Urinary bladder (tissue), 4 donors: ENCODE measurements at places on chromosomes 12 and 14.

- DNase-seq, result no peak
Observed at GRCh38 chr12:85805654-85806053, 30.6 kb downstream of the RASSF9 start.

DNA sequence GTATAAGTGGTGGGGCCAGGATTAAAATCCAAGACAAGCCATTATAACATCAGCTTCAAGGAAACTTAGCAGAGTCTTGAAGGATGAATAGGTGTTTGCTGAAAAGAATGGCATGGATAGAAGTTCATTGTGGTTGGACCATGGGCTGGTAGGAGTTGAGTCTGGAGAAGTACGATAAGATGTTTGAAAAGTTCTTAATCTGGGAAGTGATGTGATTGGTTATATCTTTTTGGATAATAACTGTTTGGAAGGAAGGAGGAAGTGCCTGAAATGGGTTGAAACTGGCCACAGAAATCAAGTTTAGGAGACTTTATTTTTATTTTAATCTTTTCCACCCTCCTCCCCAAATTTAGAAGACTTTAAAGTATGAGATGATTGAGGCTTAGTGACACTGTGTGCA lies 4.9 kb downstream of the DENR start:
- DNase-seq, result no peak

GRCh38 chr14:59249029-59249428 lies 60.6 kb downstream of the DAAM1 start:
- DNase-seq, result no peak

DNA sequence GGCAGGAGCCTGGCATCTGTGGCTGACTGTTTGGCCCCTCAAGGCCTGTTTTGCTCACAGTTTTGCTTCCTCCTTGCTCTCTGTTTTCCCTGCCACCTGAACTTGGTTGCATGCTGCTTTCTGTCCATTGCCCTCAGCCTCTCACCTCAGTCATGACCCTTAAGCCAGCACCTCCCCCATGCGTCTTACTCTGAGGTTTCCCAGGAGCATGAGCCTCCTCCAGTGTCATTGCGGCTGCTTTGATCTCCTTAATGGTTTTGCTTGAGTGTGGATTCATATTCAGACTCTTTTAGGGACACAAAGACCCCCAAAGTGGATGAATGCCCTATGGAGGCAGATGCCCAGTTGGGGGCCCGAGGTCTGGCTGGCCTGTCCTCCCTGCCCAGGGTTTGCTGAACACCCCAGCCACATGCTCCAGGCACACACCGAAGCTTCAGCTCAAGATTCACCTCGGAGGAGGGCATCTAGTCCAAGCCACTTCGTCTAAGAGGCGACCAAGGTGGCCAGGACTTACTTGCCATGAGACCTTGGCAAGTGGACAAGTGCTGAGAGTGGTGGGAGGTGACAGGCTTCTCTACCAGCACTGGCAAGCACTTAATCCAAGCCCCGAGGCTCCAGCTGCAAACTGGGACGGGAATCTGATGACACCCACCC lies 95.4 kb upstream of the DIO3 start:
- DNase-seq, result no peak

- no peak for DNase-seq
Observed at GRCh38 chr12:102437511-102437910, 42.9 kb downstream of the IGF1 start.

DNA sequence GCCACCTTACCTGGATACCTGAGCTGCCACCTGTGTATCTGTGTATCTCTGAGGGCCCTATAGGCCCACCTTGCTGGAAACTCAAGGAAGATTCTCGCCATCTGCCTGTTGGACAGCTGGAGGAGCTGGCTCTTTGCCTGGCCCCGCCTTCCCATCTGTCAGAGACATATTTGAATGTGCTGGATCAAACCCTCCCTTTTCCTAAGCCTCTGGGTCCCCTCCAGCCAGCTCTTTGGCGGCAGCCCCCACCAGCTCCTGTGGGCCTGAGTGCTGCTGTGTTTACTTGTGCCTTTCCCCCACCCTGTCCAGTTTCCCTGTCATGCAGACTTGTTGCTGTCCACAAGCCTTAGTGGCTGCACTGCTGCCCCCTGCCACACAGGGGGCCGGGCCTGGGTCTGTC lies 55.9 kb upstream of the SRSF5 start:
- DNase-seq, result no peak

DNA sequence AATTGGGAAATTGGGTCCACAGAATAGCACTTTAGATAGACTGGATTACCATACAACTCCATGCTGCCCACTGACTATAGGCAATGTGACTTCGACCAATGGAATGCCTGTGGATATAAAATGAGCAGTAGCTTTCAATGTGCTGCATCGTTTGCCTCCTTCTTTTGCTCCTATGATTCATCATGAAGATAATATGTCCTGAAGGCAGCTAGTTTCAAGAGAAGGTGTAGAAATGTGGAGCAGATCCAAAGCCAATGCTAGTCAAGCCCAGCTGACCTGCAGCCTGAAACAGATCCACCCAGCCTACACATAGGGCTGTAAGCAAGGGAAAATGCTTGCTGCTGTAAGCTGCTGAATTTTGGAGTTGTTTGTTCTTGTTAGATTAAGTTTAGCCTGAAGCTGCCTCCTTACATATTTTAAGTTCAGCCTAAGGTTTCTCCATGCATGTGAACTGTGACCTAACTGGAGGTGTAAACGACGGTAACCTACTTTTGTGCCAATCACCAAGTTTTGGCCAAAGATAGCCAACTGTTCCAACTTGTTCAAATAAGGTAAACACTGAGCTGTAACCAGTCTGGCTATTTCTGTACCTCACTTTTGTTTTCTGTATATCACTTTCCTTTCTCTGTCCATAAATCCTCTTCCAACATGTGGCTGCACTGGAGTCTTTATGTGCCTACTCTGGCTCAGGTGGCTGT lies 169.1 kb upstream of the AVPR1A start:
- no peak for DNase-seq

- DNase-seq, result no peak
Observed at GRCh38 chr14:50334211-50334610, 22.1 kb downstream of the DMAC2L start.

DNA sequence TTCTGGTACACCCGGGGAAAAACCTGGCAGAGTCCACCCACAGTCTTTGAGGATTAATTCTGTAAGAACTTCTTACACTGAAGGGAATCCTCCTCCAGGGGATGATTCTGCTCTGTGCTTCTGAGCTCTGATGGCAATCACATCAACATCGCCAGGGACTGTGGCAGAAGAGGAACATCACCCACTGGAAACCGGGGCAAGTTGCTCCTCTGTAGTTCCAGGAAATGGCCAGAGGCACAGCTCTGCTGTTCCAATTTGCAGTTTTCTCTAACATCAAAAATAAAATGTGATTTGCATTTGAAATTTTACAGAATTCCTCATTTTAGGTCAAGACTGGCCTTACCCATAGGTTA lies 207.6 kb downstream of the DAD1 start:
- no peak for DNase-seq

GRCh38 chr14:89813617-89814031 lies 140.9 kb downstream of the EFCAB11 start:
- DNase-seq, result no peak

DNA sequence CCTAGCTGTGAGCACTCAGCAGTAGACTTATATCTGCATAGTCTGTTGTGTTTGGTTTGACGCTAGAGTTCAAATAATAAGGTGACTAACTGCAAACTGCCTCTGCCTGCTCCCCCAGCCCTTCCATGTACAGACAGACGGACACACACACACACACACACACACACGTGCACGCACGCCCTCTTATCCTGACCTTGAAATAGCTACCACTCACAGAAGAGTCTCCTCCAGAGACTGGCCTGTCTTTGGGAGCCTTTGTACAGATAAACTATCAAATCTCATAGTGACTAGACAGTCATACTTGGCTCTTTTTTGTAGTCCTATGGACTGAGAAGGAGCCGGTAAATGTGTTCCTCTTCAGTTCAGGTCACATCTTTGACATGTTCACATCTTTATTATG lies 158.4 kb downstream of the FBXL14 start:
- no peak for DNase-seq

DNA sequence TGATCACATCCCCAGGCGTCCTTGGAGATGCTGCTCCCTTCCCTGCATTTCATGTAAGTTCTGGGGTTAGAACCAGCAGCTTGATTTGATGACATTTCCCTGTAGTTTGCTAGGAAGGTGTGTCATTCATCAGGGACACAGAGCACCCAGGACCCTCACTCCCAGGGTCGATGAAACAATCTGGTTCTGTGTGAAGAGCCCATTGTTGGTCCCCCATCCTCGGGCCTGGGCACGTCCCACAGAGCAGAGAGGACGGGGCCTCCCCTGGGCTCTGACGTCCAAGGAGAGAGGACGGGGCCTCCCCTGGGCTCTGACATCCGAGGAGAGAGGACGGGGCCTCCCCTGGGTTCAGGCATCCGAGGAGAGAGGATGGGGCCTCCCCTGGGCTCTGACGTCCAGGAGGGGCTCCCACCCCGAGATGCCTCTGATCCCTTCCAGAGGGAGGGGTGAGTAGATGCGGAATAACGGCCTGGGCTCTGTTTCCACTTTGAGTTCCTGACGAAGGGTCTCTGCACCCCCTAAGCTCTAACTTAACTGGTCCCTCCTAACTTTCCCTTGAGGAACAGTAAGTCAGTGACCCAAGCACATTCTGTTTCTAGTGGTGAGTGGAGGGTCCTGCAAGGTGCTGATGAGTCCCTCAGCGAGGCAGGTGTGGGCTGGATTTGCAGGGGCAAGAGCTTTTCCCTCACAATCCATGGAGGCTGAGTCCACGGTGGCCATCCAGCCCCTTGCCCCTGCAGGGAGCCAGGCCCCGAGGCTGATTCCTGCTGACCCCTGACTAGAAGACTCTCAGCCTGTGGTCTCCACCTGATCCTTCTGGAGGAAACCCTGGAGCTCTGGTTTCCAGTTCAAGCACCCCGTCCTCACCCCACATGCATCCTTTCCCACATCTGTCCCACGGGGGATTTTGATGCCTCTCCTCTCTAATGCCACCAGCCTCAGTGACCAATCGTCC lies 35.5 kb upstream of the SFSWAP start:
- no peak for DNase-seq

GRCh38 chr12:127728729-127729128 lies 538.2 kb upstream of the TMEM132C start:
- no peak for DNase-seq

GRCh38 chr12:1926251-1926657 lies 7.8 kb upstream of the CACNA2D4 start:
- no peak for DNase-seq

DNA sequence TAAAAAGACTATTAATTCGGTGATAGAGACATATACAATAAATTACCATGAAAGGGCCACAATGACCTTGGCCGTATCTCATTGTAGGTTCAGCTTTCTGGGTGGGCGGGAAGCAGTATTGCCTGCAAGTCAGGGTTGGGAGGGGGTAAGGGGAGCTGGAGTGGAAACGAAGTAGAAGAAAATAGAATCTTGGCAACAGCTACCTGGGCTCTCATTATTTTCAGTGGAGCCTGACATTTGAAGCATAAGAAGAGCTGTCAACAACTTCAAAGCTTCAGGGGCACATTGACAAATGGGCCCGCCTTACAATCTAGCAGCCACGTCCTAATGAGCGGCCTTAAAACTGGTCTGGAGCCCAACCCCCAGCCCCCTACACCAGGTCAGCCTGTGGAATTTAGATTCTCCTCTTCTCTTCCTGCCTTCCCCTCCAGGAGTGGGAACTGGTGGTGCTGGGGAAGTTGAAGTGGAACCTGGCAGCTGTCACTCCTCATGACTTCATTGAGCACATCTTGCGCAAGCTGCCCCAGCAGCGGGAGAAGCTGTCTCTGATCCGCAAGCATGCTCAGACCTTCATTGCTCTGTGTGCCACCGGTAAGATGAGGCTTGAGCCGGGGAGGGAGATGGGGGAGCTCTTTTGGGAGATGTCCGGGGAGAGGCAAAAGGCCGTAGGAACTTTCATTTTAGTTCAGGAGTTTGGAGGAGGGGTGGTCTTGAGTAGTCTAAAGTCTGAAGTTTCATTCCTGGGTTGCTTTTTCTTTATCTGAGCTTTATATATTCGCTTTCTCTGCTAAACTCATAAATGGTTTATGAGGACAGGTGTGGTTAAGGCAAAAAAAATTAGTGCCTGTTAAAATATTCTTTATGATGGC lies 5.0 kb downstream of the CCND2 start:
- no peak for DNase-seq

DNA sequence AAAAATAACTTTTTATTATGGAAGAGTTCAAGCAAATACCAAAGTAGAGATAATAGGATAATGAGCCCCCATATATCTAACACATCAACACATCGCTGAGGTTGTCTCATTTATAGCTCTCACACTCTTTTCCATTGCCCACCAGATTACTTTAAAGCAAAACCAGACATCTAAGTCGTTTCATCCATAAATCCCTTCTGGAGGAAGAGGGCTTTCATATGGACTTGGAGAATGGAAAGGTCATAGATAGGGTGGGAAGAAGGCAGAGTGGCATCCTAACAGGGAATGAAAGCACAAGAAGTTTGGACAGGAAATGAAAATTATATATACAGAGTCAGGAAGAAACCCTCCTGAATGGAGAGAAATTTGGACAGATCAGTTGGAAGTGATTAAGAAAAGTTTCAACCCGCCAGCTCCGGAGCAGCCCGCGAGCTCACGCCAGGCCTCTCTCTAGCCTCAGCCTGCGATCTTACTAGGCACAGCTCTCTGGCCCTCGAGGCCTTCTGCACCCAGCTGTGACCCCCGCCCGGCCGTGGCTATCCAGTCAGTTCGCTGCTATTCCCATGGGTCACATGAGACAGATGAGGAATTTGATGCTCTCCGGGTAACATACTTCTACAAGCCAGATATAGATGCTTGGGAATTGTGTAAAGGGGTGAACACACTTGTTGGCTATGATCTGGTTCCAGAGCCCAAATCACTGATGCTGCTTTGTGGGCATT lies 48.4 kb upstream of the NID2 start:
- no peak for DNase-seq

DNA sequence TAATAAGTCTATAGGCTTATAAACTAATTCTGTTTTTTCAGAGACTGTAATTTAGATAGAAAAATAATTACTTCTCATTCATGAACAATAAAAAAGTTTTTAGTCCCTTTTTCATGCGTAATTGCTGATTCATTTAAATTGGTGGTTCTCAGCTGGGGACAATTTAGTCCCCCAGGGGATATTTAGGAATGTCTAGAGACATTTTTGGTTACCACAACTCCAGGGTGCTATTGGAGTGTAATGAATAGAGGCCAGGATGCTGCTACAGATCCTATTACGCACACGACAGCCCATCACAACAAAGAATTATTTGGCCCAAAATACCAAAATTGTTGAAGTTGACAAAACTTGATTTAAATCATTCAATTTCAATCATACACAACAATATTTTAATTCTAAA lies 22.8 kb upstream of the VCPKMT start:
- DNase-seq, result no peak

- DNase-seq, result no peak
Observed at GRCh38 chr12:120350576-120351350, 18.2 kb downstream of the MSI1 start.

DNA sequence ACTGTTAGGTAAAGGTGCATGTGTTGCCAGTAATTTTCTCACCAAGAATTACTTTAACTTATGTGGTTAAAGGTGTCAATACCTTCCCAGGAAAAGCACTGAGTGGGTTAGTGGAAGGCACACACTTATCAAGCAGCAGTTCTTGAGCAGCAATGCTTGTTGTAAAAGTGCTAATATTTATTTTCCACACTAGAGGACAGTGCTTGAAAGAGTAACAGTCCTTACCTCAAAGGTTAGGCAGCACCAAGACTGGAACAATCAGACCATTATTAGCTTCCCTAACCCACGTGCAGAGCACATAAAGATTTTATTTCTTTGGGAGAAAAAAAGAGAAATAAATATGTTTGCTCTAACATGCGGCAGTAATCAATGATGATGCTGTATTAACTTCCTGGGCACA lies 48.8 kb upstream of the KRR1 start:
- no peak for DNase-seq
